ENCODE measurements at places on chromosomes 2 and 18.

- no peak for DNase-seq
Observed at GRCh38 chr2:205010196-205010595, 464.9 kb downstream of the PARD3B start.

GRCh38 chr2:238164906-238165287 is 6.1 kb downstream of the ERFE start:
- no peak for DNase-seq

GRCh38 chr2:197217541-197217940 is 93.0 kb downstream of the ANKRD44 start:
- DNase-seq = no peak

DNA sequence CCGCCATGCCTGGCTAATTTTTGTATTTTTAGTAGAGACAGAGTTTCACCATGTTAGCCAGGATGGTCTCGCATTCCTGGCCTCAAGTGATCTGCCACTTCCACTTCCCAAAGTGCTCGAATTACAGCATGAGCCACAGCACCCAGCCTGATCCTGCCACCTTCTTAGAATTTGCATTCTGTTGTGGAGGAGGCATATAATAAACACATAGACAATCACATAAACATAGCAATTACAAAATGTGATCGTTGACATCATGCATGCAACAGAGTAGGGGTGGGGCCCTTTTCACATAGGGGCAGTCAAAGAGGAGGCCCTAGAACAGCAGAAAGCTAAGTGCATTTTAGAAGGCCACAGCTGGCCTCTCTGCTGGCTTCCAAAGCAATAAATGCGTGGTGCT is 39.9 kb upstream of the TSPYL6 start:
- DNase-seq = no peak

- no peak for DNase-seq
Observed at GRCh38 chr2:20829861-20830260, 7.0 kb upstream of the LDAH start.

DNA sequence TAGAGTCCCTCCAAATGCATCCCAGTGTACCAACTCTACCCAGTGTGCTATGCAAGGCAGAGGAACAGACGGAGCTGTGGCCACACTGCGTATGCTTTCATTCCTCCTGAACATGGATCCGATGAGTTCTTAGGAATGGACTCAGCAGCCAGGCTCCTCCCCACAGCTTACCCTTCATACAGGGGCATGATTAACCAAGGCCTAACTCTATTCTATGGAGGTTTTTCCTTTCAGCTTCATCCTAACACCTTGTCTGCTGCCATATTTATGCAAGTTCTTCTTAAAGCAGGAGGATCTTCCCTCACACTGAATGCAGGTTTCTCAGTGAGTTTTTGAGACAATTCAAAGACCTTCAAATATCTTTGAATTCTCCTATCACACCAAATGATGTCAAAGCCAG is 222.9 kb downstream of the MYT1L start:
- DNase-seq = no peak

DNA sequence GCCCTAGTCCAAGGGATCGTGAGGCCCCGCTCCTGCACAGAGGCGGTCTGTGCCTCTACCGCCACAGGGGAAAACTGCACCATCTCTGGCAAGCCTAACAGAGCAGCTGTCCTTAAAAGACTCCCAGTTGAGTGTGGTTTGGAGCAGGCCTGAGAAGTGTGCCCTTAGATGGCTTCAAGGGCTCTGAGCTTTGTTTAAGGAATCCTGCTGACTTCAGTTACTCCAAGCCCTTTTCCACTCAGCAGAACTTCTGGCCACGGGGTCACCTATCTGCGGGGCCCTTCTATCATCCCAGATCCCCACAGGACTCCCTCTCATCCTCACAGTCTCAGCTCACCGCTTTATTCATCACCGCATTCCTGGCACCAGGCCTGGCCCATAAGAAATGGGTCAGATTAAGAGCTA is 131.5 kb downstream of the CCDC74A start:
- DNase-seq = no peak

Data from NCI-H1930 (cell line).